ENCODE measurements at places on chromosomes 12 and 14.

DNA sequence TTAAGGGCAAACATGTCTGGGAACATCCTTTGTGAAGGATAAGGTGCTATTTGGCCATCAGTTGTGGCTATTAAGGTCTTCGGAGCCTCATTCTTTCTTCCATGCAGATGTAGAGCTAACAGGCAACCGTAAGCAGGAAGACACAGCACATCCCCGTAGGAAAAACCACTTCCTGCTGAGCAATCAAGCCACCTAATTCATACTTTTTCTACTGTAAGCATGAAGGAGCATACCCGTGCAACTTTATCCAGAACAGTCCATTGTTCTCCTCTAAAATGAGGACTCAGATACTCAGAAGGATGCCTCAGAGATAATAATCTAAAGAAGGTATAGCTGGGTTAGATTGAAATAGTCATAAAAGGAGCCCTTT lies 232.0 kb downstream of the PPM1H start:
- DNase-seq = no peak

DNA sequence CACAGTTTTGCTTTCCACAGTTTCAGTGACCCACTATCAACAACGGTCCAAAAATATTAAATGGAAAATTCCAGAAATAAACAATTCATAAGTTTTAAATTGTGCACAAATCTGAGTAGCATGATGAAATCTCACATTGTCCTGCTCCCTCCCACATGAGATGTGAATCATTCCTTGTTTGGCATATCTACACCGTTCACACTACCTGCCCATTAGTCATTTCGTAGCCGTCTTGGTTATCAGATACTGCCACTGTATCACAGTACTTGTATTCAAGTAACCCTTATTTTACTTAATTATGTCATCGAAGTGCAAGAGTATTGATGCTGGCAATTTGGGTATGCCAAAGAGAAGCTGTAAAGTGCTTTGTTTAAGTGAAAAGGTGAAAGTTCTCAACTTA lies 145.3 kb downstream of the SLC5A8 start:
- no peak for DNase-seq

DNA sequence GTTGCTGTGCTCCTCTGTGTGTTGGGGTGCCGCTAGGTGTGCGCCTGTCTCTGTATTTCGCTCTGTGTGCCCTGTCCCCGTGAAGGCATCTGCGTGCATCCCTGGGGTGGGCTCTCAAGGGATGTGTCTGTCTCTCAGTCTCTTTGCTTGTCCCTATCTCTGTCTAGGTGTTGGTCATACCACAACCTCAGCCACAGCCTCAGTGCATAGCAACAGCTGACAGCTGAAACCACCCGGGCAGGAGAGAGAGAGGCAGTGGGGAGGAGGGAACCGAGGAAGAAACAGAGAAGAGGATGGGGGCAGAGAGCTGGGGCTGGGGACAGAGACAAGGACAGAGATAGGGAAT lies 953 bp upstream of the NXPH4 start:
- no peak for DNase-seq

GRCh38 chr12:89236237-89236636 lies 116.1 kb downstream of the DUSP6 start:
- no peak for DNase-seq

GRCh38 chr12:15152868-15153267 lies 68.3 kb downstream of the RERG start:
- no peak for DNase-seq

DNA sequence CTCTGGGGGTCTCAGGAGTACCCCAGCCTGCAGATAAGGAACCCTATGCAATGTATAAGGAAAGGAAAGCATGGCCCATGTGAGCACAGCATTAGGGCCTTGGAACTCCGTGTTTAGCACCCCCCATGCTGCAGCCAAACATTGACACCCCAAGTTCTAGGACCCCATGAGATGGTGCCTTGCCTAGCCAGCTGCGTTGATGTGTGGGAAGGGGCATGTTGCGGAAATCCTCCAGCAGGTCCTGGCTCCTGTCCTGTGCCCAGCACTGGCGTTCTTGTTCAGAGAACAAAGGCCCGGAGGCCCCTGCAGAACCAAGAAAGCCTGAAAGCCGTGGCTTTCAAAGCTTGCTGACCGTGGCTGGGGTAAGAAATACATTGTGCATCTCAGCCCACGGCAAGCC lies 99.4 kb upstream of the DIO3 start:
- no peak for DNase-seq

DNA sequence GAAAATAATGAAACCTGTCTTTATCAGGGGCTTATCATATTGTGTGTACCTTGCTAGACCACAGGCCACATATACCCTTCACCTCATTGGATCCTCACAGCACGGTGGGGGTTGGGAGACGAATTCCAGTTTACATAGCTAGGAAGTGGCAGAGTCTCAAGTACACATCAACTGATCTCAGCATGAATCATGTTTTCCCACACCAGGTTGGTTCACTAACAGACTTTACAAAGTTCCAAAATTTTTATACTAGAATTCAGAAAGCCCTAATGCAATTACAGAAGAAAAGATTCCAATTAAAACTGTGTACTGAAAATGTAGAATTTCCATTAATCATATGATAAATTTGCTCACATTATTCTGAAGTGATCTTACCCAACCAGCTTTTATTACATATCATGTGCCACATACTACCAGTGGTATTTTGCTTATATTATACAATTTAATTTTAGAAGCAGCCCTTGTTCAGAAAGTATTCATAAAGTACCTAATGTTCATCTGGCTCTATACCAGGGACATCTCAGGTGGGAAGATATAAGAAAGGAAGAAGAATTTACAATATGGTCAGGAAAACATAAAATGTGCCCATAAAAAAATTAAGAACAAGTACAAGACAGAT lies 196.2 kb downstream of the ITPR2 start:
- DNase-seq = no peak

Measured in stimulated activated CD4-positive, alpha-beta T cell treated with anti-CD3 and anti-CD28 coated beads, Interleukin-4, amount 100 ng/mL, for 48 hours (primary cell).